CD4-positive, alpha-beta T cell treated with Interleukin-4 for 4 hours (primary cell): ENCODE measurements at places on chromosomes 11 and 22.

DNA sequence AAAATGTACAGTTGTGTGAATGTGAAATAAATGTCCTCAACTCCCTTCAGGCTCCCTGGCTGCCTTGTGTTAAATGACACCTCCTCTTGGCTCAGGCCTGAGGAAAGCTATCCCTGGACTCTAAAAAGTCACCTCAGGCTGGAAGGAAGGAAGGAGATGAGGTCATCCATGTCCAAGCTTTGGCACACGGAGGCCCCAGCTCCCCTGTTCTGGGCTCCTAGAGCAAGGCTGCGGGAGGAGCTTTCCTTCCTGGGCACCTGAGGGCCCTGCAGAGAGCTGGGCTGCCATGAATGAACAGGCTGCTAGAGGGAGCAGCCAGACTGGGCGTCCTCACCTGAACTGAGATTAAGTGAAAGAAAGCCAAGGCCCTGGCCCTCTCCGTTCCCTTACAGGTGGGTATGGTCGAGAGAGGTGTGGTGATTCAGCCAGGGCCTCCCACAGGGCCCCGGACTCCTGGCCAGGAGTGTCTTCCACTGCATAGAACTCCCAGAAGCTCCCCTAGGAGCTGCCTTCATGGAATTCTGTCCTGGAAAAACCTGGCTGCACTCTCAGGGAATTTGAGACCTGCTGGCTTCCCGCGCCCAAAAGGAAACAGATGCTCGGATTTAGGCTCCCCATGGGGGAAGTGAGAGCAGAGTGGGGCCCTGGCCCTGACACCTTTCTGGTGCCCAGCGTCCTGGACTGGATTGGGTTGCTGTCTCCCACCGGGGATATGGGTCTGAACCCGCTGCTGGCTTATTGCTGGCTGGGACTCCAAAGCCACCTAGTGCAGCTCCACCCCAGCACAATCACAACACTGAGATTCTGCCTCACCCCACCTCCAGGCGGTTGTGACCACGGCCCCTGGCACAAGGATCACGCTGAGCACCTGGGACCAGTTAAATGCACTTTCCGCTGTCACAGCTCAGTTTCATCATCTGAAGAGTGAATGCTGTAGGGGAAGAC lies 22.2 kb downstream of the MYBPC3 start:
- DNase-seq: no peak

DNA sequence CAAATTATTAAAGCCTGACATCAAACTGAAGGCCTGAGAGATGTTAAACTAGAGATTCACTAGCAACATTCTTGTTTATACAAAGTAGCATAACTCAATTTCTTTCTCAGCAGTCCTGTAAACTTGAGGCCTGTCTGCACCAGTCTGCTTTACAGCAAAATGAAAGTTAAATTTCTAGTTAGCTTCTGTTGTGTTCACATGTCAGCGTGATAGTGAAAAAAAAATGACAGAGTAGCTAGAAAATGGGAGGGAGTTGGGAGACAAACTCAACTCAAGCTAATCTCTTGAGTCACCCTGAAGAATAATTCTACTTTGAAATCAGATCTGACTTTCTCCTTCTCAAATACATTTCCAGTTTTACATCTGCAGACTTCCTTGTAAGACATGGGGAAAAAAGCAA lies 6.5 kb downstream of the RBFOX2 start:
- no peak for DNase-seq

- no peak for DNase-seq
These were observed 112.6 kb downstream of the CADM1 start for GRCh38 chr11:115391598-115391997.

- DNase-seq: no peak
These were observed 37.9 kb downstream of the TMPRSS5 start for GRCh38 chr11:113668255-113668654.

GRCh38 chr11:69337211-69337721 lies 43.3 kb downstream of the MYEOV start:
- peak; percentile 36 for DNase-seq

GRCh38 chr11:22554221-22554620 lies 71.4 kb downstream of the FANCF start:
- DNase-seq: no peak

DNA sequence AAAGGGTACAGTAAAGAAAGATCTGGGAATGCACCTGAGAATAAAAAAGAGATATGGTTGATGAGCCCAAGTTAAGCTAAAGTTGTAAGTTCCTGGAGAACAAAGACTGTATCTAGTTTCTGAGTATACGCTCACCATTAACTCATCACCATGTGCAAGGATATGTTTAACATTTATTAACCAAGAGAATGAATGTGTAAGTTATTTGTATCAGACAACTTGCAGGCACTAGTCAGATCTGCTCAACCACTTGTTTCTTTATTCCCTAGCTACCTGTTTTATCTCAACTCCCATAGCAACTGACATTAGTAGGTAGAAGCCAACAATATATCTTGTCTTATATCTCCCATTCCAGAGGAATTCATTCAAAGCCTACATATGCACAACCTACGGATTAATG lies 74.9 kb upstream of the KCNA4 start:
- DNase-seq: no peak

DNA sequence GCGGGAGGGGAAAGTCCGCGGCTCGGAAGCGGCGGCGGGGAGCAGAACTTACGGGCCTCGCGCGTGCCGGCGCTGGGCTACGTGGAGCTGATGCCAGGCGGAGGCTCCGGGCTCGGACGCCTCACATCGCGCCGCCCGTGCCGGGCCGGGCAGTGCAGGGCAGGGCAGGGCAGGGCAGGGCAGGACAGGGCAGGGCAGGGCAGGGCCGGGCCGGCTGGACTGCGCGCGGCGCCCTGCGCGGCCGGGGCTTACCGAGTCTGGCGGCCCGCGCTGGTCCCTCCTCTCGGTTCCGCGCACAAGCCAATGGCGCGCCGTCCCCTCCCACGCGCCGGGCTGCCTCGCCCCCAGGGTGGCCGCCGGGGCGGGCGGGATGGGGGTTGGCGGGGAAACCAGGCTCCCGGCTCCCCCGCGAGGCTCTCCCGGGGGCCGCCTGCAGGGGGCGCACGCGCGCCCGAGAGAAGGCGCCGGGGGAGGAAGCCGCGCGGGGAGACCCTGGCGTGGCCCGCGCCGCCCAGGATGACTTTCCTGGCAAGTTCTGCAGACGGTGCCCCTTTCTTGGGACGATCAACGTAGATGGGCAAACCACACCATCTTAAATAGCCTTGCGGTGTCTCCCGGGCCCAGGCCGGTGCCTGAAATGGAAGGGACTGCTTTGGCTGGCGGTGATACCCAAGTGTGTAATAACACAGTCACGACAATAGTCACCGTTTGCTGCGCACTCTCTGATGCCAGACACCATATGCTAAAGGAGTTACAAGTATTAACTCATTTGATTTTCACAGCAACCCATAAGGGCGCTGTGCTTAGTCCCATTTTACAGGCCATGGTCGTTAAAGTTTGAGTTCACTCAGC lies at the start of gene TP53I11:
Gene TP53I11, minus strand, starts transcription at position 259 of the 852 bp plus-strand sequence. CDS start 12,548 bp downstream, outside the sequence.
- peak; percentile 53 for DNase-seq

DNA sequence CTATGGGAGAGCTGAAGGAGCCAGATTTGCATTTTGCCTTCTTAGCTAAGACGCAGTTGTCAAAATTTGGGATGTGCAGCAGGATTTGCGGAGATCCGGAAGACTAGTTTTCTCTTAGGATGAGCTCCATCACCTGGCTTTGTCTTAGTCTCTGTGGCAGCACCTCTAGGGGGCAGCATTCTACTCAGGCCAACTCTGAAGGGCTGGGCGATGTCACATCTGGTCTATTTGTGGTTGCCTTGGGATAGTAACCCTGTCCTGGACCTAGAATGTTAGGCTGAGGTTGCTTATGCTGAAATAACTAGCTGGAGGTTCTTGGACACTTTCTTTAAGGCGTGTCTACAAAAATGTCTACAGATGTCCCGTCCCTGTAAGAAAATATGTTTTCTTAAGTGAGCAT lies 116.2 kb downstream of the FAT3 start:
- no peak for DNase-seq

DNA sequence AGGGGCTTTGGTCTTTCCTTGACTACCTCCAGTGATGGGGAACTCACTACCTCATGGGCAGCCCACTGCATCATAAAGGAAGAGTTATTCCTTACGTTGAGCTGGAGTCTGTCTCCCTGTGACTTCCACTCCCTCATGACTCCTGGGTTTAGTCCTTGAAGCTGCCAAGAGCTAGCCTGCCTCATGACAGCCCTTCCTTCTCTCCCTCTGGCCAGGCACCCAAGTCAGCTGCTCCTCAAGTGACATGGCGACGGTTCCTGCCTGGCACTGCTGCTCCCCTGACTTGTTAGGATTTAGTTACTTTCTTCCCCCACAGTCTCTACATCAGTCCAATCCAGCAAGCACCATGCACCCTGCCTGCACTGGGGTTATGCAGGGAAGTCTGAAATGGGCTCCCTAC lies 196.1 kb upstream of the TBCEL start:
- DNase-seq: no peak

- DNase-seq: no peak
These were observed 126.1 kb downstream of the HIPK3 start for GRCh38 chr11:33383075-33383919.

GRCh38 chr11:20025332-20025840 lies 134.9 kb downstream of the DBX1 start:
- DNase-seq: no peak

- no peak for DNase-seq
These were observed 84.2 kb upstream of the GALNT18 start for GRCh38 chr11:11706028-11706427.

DNA sequence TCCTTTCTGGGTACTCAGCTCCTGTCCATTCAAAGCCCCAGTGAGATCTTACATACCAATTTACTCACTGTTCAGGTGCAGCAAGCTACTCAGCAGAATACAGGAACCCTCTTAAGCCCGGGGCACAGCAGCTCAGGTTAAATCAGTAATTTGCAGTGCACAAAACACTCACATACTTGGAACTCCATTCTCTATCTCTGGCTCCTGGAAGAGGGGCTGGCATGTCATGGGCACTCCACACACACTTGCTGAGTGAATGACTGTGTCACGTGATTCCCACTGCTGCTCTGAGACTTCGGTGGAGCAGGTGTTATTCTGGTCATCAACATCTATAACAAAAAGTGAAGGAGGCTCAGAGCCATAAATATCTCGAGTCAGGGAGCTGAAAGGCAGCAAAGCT lies 157.3 kb upstream of the BDNF start:
- DNase-seq: no peak

DNA sequence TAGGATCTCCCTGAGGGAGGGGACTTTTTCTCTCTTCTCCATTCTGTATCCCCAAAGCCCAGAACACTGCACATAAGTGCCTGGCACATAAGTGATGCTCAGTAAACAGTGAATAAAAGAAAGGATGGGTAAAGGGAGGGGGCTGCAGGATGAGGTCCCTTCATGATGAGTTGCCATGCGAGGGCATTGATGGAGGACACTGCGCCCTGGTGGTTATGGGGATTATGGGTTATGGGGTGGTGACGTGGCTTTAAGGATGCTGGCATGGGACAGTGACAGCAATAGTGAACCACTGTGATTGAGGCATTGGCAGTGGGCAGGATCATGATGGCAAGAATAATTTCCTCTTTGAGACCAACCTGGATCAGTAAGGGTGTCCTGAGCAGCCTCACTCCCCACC lies 43.9 kb upstream of the LRRC32 start:
- no peak for DNase-seq

GRCh38 chr11:72962084-72962483 lies 147.9 kb downstream of the ATG16L2 start:
- DNase-seq: no peak

GRCh38 chr11:119100994-119101758 lies 477 bp downstream of the DPAGT1 start:
- DNase-seq: no peak

- DNase-seq: no peak
These were observed at the start of gene MUC5B for GRCh38 chr11:1222491-1223345. TSS of gene MUC5B (plus strand) at chr11:1223066. CDS start at chr11:1223124, 58 bp downstream.

GRCh38 chr11:111990381-111990780 lies 34.8 kb upstream of the DLAT start:
- DNase-seq: no peak

- DNase-seq: no peak
These were observed 53.0 kb downstream of the CEP164 start for GRCh38 chr11:117380676-117381075.

DNA sequence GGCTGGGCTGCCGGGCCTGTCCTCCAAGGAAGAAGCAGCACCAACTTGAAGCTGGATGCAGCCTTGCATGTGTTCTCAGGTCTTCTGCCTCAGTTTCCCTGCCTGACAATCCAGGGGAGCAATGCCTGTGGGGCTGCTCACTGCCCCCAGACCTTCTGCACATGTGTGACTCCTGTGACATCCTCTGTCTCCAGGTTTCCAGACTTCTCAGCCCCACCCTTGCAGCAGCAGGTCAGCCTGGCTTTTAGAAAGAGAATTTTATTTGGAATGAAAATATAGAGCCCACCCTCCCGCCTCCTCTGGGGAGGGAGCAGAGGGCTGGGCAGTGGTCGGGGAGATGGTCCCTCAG lies 301 bp upstream of the PTPRCAP start:
- DNase-seq: no peak

- no peak for DNase-seq
These were observed 11.7 kb downstream of the BLID start for GRCh38 chr11:122104341-122104740.

DNA sequence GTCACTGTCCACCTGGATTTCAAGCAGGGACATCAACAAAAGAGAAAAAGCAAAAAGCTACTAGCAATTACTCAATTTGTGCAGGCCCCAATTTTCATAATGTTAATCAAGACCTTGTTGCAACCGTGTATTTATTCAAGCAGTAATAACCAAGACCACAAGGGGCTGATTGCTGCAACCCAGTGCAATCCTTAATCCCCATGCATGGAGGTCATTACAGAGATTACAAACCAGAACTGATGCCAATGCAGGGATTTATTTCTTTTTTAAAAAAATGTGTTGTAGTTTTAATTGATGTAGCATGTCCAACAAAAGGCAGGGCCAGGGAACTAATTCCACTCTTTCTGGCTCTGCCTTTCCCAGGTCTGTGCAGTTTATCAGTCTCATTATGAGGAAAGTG lies 18.4 kb downstream of the TECTA start:
- DNase-seq: no peak

DNA sequence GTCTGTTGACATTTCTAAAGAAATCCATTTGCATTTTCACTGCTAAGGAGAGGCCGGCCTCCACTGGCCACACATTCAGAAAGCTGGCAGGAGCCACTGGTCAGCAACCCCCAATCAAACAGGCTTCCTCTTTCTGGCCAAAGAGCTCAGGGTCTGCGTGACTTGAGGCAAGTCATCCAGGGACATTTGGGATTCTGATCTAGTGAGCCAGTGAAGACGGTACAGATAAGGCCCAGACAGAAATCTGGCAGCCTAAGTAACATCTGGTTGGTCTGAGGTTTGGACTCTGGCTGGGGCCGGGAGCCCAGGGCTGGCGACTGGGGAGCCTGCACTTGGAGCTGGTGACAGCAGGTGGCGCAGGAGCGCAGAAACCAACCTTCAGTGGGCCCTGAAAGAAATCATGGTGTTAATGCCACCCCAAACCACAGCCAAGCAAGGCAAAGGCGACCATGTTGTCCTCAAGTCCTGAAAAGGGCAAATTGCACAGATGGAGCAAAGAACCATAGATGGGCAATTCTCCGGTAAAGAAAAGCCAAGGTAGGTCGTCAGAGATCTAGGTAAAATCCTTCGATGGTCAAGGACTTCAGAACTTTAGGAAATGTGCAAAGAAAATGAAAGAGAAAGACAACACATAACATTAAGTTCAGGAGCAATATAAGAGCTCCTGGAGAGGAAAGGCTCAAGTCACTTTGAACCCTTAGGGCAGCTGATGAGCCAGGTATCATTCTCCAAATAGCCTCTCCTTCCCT lies 99.4 kb upstream of the BLID start:
- DNase-seq: peak; percentile 13
